ENCODE measurements at places on chromosomes 5 and 9. TPM values are rescaled to one million over a fixed set of nuclear protein-coding genes. Genes with fewer than 3 reads are reported as not detected.

The LRRC19 gene
- polyA plus RNA-seq: not detected

The HTR1A gene
- not detected for polyA plus RNA-seq

DNA sequence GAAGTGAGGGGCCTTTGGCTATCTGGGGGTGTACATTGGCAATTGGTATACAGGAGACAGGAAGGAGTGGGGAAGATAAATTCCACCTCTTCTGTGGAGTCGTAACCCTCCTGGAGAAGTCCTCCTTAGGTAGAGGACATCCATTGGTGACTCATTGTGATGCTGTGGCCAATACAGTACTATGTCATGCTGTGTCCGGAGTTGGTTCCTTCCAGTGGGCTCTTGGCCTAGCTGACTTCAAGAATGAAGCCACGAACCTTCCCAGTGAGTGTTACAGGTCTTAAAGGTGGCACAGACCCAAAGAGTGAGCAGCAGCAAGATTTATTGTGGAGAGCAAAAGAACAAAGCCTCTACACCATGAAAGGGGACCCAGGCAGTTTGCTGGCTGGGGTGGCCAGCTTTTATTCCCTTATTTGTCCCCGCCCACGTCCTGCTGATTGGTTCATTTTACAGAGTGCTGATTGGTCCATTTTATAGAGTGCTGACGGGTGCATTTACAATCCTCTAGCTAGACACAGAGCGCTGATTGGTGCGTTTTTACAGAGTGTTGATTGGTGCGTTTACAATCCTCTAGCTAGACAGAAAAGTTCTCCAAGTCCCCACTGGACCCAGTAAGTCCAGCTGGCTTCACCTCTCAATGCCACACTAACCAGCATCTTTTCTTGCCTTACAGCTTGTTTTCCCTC is 37.3 kb upstream of the FBP1 start:
- no peak for DNase-seq

- no peak for DNase-seq
Observed at GRCh38 chr5:53322257-53322656, 158.2 kb upstream of the FST start.

DNA sequence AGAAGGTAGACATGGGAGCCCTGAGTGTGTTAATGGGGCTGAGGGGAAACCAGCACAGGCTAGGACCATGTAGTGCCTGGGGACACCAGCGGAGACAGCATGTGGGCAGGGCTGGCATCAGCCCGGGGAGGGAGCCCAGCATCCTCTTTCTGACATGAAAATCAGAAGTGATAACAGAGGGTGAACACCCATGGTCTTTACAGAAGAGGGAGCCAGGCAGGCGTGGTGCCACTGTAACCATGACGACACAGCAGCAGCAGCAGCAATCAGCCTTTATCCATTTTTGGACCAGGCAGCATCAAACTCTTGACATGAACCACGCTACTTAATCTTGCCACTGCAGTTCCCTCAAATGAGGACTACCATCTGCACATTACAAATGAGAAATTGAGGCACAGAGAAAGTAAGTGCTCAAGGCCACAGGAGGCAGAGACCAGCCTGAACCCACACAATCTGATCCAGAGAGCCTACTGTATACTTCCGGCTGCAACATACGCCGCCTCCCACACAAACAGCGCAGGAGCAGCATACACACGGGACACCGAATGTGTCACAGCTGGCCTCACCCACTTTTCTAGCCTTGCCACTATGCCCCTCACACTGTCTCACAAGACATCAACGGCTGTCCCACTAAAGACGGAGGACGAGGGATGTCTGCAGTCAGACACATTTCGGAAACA is 23.8 kb downstream of the CAMSAP1 start:
- no peak for DNase-seq

The IL17B gene
- not detected for polyA plus RNA-seq

- no peak for DNase-seq
Observed at GRCh38 chr9:84297162-84297821, 43.3 kb downstream of the SLC28A3 start.

The FAM78A gene
- polyA plus RNA-seq: 0.65 TPM

The TMEM215 gene
- polyA plus RNA-seq: 0.03 TPM

DNA sequence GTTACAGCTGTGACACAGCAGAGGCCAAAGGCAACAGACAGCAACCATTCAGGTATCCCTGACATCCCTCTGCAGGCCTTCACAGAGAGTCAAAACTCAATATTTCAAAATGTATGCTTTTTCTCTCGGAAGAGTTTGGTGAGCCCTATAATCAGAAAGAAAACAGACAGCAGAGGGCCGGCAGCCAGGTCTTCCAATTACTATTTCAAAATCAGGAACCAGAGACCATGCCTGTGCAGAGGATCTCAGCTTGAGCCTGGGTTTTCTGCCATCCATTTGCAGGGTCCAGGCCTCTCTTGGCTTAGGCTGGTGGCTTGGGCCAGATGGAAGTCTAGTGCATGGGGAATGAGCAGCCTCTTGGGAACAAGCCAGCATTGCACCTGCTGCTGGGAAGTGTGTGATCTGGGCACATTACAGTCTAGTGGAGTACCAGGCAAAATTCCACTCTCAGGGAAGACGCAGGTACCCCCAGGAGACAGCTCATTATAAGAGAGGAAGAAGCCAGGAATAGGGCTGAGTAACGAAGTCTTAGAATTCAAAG is 231.3 kb downstream of the ENC1 start:
- no peak for DNase-seq

- DNase-seq: no peak
Observed at GRCh38 chr9:32825203-32825602, 41.9 kb downstream of the TMEM215 start.

The ASS1 gene
- polyA plus RNA-seq: 11.8 TPM

The CMBL gene
- polyA plus RNA-seq: 35.7 TPM

- DNase-seq: no peak
Observed at GRCh38 chr5:175494264-175495183, 16.2 kb downstream of the SFXN1 start.

GRCh38 chr5:36360307-36360706 is 58.6 kb upstream of the RANBP3L start:
- no peak for DNase-seq
